Vagina (tissue), 2 donors: ENCODE measurements at places on chromosomes 12 and 14.

- DNase-seq = no peak
These were observed 572.3 kb downstream of the PRKD1 start for GRCh38 chr14:29355331-29355730.

- DNase-seq = no peak
These were observed 925 bp downstream of the DICER1 start for GRCh38 chr14:95156161-95157047.

- no peak for DNase-seq
These were observed 3.1 kb downstream of the ADCY4 start for GRCh38 chr14:24331731-24332267.

- DNase-seq = no peak
These were observed 34.0 kb downstream of the CD9 start for GRCh38 chr12:6234214-6234613.

DNA sequence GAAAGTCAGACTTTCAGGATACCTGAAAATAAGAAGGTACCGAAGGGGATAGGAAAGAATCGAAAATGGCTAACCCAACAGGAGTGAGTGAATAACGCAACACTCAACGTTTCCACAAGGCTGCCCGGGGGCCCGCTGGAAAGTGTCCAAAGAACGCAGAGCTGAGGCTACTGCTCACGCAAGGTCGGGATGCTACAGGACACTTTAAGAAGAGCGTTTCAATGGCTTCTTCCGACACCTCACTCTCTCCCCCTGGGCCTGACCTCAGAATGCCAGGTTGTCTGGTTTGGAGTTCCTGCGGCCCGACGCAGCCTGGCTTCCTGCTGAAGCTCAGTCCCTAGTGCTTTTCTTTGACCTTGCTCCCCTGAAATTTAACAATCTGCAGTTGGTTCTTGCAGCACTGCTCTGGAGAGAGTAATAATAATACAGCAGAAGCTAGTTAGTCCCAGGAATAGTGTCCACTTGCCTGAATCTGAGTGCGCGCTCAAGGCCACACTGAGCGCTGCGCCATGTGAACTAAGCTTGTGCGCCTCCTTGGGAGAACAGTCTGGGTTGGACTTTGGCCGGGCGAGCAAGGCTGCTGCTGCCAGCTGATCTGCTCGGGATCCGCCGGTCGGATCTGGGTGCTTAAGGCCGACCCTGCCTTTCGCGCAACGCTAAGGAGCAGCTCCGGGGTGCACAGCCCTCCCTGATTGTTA, 2.0 kb upstream of the ALX1 start:
- no peak for DNase-seq

DNA sequence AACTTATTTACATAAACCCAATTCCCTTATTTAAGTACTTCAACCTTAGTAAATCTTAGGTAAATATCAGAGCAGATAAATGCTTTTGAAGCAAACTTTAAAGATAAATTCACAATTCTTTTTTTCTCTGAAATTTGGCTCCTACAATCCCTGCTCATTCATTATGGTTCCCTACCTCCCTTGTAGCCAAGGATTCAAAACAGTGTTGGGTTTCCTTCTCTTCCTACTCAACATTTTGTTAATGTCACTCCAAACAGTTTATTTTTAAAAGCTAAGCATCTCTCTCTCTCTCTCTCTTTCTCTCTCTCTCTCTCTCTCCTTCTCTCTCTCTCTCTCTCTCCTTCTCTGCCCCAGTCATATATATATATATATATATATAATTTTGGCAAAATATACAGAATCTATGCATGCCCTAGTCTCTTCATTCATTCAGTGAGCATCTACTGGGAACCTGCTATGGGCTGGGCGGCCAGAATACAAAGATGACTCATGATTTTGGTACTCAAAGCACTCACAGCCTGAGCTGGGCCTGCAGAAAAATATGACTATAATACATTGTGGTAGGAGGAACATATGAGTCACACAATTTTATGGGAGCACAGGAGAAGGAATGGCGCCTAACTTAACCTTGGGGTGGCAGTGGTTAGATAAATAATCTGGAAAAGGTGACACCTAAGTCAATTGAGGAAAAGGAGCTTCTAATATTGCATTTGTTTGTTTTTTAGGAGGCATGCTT, 123.7 kb upstream of the DHRS4 start:
- no peak for DNase-seq

DNA sequence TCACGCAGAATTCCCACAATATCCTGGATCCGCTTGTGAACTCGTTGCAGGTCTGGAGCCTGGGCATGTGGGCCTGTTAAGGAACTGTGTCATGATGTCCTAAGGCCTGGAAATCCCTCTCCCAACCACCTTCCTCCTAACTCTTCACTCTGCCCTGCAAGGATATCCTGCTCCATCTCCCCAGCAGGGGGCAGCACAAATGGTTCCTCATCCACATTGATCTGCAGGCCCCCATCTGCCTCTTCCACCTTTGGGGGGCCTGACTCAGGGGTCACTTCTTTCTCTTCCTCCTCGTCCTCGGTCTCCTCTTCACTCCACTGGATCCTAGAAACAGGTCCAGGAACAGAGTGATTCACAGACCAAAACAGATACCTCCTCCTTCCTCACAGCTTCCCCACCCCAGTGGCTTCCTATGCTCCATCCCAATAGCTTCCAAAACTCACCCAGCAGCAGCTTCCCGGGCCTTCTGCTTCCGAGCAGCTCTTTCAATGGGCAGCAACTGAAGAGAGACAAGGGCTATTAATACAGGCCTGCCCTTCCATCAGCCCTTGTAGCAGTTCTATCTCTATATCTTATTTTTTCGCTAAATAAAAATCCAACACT, 4.5 kb downstream of the NOP2 start:
- no peak for DNase-seq

- DNase-seq = no peak
These were observed 212.2 kb downstream of the DUSP6 start for GRCh38 chr12:89140141-89140540.

DNA sequence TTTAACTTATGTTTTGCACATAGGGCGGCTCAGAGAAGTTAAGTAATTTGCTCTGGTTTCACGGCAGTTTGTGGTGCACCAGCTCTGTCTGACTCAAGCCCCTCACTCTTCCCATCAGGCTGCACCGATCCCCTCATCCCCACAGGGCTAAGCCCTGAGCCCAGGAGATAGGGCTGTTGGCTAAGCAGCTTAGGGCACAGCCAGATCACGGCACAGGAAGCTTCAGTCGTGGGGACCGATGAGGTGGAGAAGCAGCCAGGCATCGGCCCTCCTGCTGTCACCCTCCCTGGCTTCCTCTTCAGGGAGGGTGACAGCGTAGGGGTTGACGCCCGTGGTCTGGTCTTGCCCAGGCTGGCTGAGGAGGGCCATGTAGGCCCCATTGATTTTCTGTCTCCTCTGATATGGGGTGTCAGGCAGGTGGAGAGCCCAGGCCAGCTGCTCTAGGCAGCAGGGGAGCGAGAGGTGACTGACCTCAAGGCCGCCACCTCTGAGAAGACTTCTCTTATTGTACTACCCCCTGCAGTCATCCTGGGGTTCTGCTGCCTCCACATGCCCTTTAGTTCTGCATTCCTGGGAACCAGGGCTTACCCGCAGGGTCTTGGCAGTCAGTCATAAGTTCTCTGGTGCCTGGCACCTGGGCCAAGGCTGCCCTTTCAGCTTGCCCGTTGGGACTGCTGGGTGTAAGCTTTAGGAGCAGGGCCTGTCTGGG, 166.4 kb downstream of the TSPAN9 start:
- no peak for DNase-seq

- DNase-seq = no peak
These were observed 7.5 kb upstream of the MSI1 start for GRCh38 chr12:120376416-120376815.

- DNase-seq = no peak
These were observed at the start of gene MGST1 for GRCh38 chr12:16347391-16348298. MGST1 (plus strand) TSS chr12:16347645; CDS start chr12:16354253, 6,608 bp downstream.

GRCh38 chr12:97968641-97969197, 506.1 kb downstream of the RMST start:
- no peak for DNase-seq

DNA sequence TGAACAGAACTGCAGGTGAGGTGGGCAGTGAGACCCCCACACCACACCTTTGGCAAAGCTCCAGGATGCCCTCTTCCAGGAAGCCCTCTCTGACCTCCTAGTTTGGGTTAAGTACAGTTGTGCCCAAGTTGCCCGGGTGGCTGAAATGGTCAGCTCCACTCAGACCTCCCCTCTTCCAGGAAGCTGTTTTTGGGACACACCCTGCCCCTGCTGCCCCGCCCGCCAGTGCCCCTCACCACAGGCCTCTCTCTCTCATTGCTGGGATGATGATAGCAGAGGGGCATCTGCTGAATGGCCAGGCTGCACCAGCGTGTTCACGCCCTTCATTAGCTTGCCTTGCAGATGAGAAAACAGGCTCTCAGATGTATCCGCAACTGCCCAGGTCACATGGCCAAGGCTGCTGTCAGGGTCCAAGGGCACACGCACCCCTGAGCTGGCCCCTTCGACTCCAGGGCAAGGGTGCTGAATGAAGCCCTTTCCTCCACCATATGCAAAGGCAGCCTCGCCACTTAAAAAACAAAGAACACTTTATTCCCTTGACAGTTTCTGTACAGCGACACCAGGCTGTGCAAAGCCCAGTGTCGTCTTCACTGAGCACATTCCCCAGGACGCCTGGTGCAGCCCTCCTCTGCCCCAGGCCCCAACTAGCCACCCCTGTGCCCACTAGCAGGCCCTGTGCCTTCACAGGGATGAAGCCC, 15.5 kb downstream of the SLC25A29 start:
- no peak for DNase-seq
